Activated T-helper 2 cell treated with anti-CD3 and anti-CD28 coated beads, Interferon-gamma antibody, Interleukin-2, Interleukin-4, amounts not matched to agents 10 μg/mL and 5 μg/mL and 100 μg/mL, durations not matched to agents 14 hours and 24 hours and 36 hours (primary cell): ENCODE measurements at places on chromosomes 1 and 21. TPM values are rescaled to one million over a fixed set of nuclear protein-coding genes. Genes with fewer than 3 reads are reported as not detected.

Gene CA14
- not detected in 2 replicates for total RNA-seq

Gene GBP1
- total RNA-seq: 35.3 and 40.0 TPM in 2 replicates

Gene PRAMEF20
- not detected in 2 replicates for total RNA-seq

Gene OR2G6
- total RNA-seq: not detected in 2 replicates

Gene KRTAP7-1
- total RNA-seq: not detected in 2 replicates

Gene NR5A2
- not detected in 2 replicates for total RNA-seq

Gene SLAMF1
- 74.6 and 78.8 TPM in 2 replicates for total RNA-seq

Gene FMO3
- total RNA-seq: not detected in 2 replicates

Gene C1orf94
- not detected in 2 replicates for total RNA-seq

Gene TRABD2B
- not detected in 2 replicates for total RNA-seq

Gene FABP3
- total RNA-seq: not detected in 2 replicates

Gene OVAAL
- total RNA-seq: not detected in 2 replicates

Gene GPR61
- total RNA-seq: 0.43 TPM in 1 of 2 replicates, not detected in the other

Gene HS2ST1
- total RNA-seq: 28.0 and 29.7 TPM in 2 replicates

Gene HSD3B2
- not detected in 2 replicates for total RNA-seq

Gene IRF6
- total RNA-seq: 0.25 TPM in 1 of 2 replicates, not detected in the other

Gene CALML6
- total RNA-seq: 0.18 and 0.32 TPM in 2 replicates

Gene TTC34
- 0.94 and 1.1 TPM in 2 replicates for total RNA-seq

Gene SLC5A9
- total RNA-seq: not detected in 2 replicates

Gene IL10
- total RNA-seq: 4.2 and 5.8 TPM in 2 replicates

Gene ZSCAN20
- 2.6 and 4.1 TPM in 2 replicates for total RNA-seq

Gene TXLNA
- 98.6 and 101 TPM in 2 replicates for total RNA-seq

Gene RNU1-1
- 2,033 and 2,369 TPM in 2 replicates for total RNA-seq

Gene SGIP1
- not detected in 2 replicates for total RNA-seq

Gene KRTAP19-1
- not detected in 2 replicates for total RNA-seq

Gene BMP8B
- total RNA-seq: 1.8 and 1.9 TPM in 2 replicates

Gene KRTAP22-2
- total RNA-seq: not detected in 2 replicates

Gene NLRP3
- total RNA-seq: 0.09 and 0.30 TPM in 2 replicates

Gene CFAP74
- not detected in 2 replicates for total RNA-seq

Gene ALG14
- 2.4 and 3.1 TPM in 2 replicates for total RNA-seq

Gene BCAN
- not detected in 2 replicates for total RNA-seq

Gene LCE3E
- total RNA-seq: not detected in 2 replicates
